Mononuclear cell (primary cell): ENCODE measurements at places on chromosomes 5 and 9. TPM values are rescaled to one million over a fixed set of nuclear protein-coding genes. Genes with fewer than 3 reads are reported as not detected.

Gene SPINK13
- total RNA-seq = not detected

Gene LCN15
- not detected for total RNA-seq

Gene SLC25A2
- 0.73 TPM for total RNA-seq

Gene C5orf22
- 19.7 TPM for total RNA-seq

Gene CCDC152
- total RNA-seq = 0.63 TPM

Gene CTXN3
- not detected for total RNA-seq

Gene FRRS1L
- under 0.01 TPM for total RNA-seq

Gene SLC46A2
- 0.94 TPM for total RNA-seq

Gene PCDHGB1
- total RNA-seq = not detected

Gene CCL27
- total RNA-seq = 0.21 TPM

Gene RGS3
- total RNA-seq = 15.4 TPM

Gene MSMP
- not detected for total RNA-seq

Gene LCN10
- not detected for total RNA-seq

Gene C5orf47
- total RNA-seq = not detected

Gene APBB3
- 24.2 TPM for total RNA-seq

Gene ADGRV1
- 0.94 TPM for total RNA-seq

Gene ERBIN
- total RNA-seq = 146 TPM

Gene TLR4
- total RNA-seq = 59.9 TPM

Gene SLC27A6
- not detected for total RNA-seq

Gene ERP44
- 18.2 TPM for total RNA-seq

Gene STK32A
- total RNA-seq = not detected

Gene APBA1
- total RNA-seq = 0.52 TPM

Gene IL5
- not detected for total RNA-seq

Gene TEX53
- not detected for total RNA-seq

Gene PCDHA1
- total RNA-seq = not detected

Gene ZNF79
- 9.7 TPM for total RNA-seq

Gene SH3PXD2B
- 0.52 TPM for total RNA-seq

Gene CATSPER3
- total RNA-seq = 0.10 TPM

Gene RNF20
- 12.7 TPM for total RNA-seq

Gene MVB12B
- 9.4 TPM for total RNA-seq

Gene LVRN
- total RNA-seq = under 0.01 TPM

Gene ACOT12
- total RNA-seq = 0.31 TPM

Gene MRPS30
- total RNA-seq = 44.8 TPM

Gene EFNA5
- total RNA-seq = 0.84 TPM

Gene OR1L1
- total RNA-seq = not detected

Gene TAL2
- total RNA-seq = not detected

Gene DND1
- 0.31 TPM for total RNA-seq

Gene LCN9
- total RNA-seq = not detected

Gene CAAP1
- 25.5 TPM for total RNA-seq

Gene SGCD
- 0.10 TPM for total RNA-seq

Gene CD180
- total RNA-seq = 2.3 TPM

Gene PCDHGA7
- 0.42 TPM for total RNA-seq

Gene TNC
- total RNA-seq = 0.10 TPM

Gene GPX3
- total RNA-seq = 1.6 TPM

Gene KIF4B
- total RNA-seq = not detected

Gene RLN2
- total RNA-seq = 0.31 TPM

Gene TAF9
- 63.2 TPM for total RNA-seq

Gene ZFP2
- 0.73 TPM for total RNA-seq

Gene C9
- not detected for total RNA-seq

Gene SLCO6A1
- total RNA-seq = not detected

Gene PCA3
- total RNA-seq = under 0.01 TPM

Gene DBH
- 0.10 TPM for total RNA-seq

Gene PAX5
- total RNA-seq = 12.6 TPM

Gene PPP3R2
- total RNA-seq = not detected

Gene SARDH
- 4.7 TPM for total RNA-seq

Gene AGXT2
- not detected for total RNA-seq

Gene INSYN2B
- not detected for total RNA-seq
